Activated CD4-positive, CD25-positive, alpha-beta regulatory T cell (primary cell): ENCODE measurements at places on chromosomes 16 and 17.

- DNase-seq, result no peak
These were observed 133.4 kb downstream of the SPACA3 start for GRCh38 chr17:33124871-33125551.

DNA sequence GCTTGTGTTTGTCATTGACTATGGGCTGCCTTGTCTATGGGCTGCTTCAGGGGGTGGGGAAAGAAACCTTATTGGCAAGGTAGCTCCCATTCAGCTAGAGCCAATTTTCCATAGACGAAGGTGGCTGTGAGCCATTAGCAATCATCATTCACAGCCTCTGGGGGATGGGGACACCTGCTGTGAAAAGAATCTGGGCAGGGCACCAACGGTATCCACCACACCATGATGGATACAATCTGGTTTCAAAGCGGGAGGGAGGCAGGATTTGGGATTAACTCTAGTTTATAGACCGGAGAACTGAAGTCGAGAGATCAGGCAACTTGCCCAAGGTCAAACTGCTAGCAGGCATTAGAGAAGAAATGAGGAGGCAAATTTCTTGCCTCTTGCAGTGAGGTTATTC, 182.3 kb downstream of the SHISA9 start:
- no peak for DNase-seq

GRCh38 chr17:37661400-37662014, 18.3 kb upstream of the DDX52 start:
- DNase-seq, result no peak

DNA sequence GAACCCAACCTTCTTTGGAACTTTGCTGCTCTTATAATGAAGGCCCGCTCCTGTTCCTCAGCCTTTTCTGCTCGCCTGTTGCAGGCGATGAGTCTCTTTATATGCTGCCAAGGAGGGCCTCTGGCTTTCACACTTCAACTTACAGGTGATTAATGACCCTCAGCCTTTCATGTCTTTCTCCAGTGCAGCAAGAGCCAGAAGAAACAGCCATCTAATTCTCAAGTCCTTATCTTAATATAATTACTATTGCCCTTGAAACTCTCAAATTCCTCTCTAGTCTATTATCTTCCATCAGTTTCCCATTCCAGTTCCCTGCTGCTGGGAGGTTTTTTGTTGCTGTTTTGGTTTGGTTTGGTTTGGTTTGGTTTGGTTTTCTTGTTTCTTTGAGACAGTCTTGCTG, 121.8 kb upstream of the MED13 start:
- no peak for DNase-seq

DNA sequence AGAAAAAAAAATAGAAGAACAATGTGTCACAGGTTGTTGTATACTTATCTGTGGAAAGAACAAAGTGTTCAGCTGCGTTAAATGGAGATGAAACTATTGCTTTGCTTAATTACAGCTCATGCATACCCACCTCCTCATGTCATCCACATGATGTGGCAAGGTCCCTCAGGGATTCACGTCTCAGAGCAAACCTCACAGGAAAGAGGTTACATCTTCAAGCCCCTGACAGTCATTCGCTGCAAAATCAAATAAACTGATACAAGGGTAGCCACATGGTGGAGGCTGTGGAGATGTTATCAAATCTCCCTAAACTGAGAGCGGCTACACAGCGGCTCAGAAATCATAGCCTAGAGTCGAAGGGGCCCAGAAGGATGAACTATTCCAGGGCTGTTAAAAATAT, 21.1 kb downstream of the GINS3 start:
- DNase-seq, result no peak

- peak; percentile 51 for DNase-seq
These were observed 103.0 kb downstream of the RAB11FIP4 start for GRCh38 chr17:31494259-31495021.

- DNase-seq, result peak; percentile 65
These were observed 10.6 kb downstream of the MYH3 start for GRCh38 chr17:10646392-10646990.

GRCh38 chr17:17044846-17045561, 2.7 kb downstream of the MPRIP start:
- DNase-seq, result no peak

GRCh38 chr17:28368306-28368831, 1.7 kb downstream of the VTN start:
- no peak for DNase-seq

DNA sequence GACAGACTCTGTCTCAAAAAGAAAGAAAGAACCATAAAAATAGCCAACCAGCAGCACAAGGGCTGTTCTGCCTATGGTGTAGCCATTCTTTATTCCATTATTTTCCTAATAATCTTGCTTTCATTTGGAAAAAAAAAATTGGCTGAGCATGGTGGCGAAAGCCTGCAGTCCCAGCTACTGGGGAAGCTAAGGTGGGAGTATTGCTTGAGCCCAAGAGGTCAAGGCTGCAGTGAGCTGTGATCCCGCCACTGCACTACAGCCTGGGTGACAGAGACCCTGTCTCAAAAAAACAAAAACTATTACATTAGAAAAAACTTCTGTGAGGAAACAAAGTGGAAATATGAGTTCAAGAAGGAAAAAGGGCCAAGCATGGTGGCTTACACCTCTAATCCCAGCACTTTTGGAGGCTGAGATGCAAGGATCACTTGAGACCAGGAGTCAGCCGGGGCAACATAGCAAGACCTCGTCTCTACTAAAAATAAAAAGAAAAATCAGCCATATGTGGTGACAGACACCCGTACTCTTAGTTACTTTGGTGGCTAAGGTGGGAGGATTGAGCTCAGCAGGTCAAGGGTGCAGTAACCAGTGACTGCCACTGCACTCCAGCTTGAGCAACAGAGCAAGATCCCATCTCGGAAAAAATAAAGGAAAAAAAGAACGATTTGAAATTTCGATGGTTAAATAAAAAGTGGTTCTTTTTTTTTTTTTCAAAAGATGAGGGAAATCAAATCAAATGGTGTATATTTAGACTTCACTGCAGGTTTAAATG, 2.5 kb downstream of the DCAKD start:
- DNase-seq, result no peak

DNA sequence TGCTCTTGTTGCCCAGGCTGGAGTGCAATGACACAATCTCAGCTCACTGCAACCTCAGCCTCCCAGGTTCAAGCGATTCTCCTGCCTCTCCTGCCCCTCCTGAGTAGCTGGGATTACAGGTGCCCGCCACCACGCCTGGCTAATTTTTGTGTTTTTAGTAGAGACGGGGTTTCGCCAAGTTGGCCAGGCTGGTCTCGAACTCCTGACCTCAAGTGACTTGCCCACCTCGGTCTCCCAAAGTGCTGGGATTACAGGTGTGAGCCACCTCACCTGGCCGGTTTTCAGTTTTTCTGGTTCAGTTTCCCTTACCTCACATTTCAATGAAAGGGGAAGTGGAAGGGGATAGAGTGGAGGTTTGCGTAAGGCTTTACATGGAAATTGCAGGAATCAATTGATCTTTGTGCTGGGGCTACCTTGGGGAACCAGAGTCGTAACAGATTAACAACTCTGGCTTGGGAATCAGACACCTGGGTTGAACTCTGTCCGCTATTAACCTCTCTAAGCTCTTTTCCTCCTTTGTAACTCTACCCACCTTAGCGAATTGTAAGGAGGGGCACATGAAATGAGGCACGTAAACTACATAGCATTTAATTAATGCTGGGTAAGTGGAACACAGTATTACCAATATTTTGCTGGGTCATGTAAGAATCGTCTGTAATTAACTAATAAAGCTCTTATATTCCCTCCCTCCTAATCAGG, 3.2 kb downstream of the MPV17L start:
- DNase-seq, result no peak

DNA sequence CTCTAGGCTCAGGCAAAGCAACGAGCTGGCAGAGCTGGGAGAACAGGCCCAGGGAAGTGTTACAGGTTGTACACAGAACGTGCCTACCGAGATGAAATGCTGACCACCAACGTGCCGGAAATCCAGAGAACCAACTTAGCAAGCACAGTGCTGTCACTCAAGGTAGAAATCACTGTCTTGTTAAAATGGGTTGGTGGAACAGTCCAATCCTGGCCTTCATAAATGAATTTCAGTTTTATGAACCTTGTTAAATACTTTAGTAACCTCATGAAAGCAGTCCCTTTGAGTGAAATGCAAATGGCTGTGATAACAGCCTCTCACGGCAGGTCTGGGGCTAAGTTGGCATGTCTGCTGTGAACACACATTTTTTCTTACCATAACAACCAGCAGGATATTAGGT, 29.0 kb downstream of the ETV4 start:
- no peak for DNase-seq

- DNase-seq, result no peak
These were observed 113.1 kb downstream of the SNX29 start for GRCh38 chr16:12089492-12090150.

- DNase-seq, result no peak
These were observed 45.6 kb downstream of the KNOP1 start for GRCh38 chr16:19672378-19672777.

DNA sequence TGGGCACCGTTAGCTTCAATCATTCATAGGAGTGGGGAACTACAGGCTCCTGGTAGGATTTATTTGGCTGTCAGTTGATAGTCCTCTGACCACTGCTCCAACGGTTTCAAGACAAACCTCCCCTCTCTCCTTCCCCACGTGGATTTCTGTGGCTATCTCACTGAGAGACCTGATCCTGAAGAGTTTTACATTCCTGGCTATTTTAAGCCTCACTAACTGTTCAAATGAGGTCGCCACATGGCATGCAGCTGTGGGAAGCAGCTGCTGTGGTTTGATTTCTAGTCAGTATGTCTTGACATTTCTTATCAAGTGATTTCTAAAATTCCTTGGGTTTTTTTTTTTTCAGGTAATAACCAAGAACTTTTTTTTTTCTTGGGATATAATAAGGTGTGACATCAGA, 38.3 kb downstream of the CDK5R1 start:
- no peak for DNase-seq

DNA sequence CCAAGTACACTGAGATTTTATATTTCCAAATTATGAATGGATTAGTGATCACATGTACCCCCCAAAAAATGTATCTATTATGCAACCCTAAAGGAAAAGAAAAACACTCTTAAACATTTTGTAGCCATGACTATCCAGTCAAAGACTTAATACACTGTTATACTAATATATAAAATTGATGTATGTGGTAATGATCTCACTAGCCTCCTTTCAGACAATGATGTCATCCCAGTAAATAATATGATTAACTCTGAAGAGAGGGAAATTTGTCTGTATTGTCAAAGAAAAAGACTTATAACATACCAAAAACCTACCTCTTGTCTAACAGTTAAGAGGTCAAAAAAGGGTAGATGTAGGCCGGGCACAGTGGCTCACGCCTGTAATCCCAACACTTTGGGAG, 80.7 kb downstream of the USP32 start:
- DNase-seq, result no peak

- DNase-seq, result no peak
These were observed 9.1 kb downstream of the RMI2 start for GRCh38 chr16:11354407-11354732.

DNA sequence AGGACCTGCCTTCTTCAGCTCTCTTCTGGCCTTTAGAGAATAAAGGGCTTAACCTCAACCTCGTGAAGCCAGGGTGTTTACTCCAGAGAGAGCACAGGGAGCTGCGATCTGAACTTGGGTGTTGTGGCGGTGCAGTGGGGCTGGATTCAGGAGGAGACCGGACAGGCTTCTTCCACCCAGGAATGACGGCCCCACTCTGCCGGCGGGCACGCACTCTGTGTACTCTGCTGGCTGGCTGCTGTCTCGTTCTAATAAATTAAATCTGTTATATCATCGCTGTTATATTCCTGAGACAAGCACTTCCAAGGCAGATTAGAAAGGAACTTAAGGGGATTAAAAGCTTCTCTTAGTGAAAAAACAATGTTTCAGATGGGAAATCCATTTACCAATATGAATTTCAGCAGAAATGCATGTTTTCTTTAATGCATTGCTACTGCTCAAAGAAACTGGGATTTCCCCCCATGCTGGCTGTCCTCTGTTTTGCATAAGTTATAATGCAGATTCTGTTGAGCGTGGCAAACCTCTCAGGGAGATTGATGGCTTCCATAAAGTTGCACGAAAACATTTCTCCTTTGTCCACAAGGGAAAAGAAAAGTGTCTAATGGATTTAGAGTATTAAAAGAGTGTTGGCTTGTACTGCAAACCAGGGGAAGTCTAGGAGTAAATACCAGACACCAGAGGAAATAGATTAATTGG, 168.6 kb upstream of the IRX3 start:
- no peak for DNase-seq

GRCh38 chr16:71807905-71808592, 585 bp downstream of the AP1G1 start:
- DNase-seq, result peak; percentile 56

GRCh38 chr17:65074778-65075250, 18.3 kb upstream of the GNA13 start:
- DNase-seq, result no peak

DNA sequence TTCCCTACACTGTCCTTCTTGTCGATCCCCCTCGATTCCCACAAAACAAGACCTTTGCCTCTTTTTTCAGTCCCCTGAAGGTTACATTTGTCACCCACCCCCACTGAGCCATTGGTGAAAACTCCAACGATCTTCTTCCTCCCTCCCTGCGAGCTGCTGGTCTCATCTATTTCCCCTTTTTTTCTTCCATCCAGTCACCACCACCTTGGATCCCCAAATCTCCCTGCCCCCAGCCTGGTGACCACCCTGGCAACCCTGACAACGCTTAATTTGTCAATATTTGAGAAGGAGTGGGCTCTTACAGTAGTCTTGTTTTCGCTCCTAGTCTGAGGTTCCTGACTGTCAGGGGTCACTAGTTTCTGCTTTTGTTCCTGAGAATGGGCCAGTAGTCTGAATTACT, 62.9 kb downstream of the SMPD3 start:
- no peak for DNase-seq

DNA sequence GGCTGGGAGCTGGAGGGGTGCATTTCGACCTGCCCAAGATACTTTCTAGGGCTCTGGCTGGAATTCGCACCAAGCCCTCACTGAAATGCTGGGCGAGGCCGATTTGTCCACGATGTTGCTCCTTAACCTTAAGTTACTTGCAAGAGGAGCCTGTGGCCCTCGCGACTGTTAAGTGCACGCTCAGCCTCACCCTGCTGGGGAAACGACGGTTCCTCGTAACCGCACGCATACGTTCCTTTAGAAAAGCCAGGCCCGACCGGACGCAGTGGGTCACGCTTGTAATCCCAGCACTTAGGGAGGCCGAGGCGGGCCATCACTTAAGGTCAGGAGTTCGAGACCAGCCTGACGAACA, 607 bp upstream of the NCOR1 start:
- no peak for DNase-seq

- DNase-seq, result no peak
These were observed 5.0 kb downstream of the ATP5PD start for GRCh38 chr17:75041656-75042280.
